ENCODE measurements at places on chromosomes 12 and 14.

GRCh38 chr12:116171549-116171948 is 105.9 kb downstream of the MED13L start:
- DNase-seq = no peak

DNA sequence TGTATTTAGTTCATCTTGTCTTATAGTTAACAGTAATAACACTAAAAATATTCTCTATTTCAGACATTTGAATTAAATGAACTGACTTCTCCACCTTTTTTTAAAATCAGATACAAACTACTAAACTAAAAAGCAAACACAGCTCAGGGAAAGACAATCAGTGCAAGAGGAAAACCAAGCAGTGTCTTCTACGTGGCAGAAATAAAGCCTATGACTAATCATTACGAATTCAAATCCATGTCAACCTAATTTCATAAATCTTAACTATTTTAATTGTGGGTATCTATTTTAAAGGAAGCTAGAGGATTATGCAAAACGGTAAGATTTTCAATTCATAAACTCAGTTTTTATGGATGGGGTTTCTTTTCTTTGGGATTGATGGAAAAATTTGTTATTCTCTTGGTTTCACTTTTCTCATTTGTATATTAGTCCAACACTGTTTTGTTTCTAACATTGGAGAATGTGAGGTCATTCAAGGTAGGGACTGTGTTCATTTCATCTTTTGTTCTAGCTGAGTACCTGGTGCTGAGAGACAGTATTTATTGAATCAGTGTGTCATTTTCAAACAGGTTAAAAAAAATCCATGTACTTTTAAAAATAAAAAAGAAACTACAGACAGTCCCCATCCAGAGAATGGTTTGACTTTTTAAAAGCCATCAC is 12.8 kb upstream of the PALS1 start:
- DNase-seq = no peak

GRCh38 chr12:22978962-22979361 is 354.0 kb downstream of the ETNK1 start:
- no peak for DNase-seq

DNA sequence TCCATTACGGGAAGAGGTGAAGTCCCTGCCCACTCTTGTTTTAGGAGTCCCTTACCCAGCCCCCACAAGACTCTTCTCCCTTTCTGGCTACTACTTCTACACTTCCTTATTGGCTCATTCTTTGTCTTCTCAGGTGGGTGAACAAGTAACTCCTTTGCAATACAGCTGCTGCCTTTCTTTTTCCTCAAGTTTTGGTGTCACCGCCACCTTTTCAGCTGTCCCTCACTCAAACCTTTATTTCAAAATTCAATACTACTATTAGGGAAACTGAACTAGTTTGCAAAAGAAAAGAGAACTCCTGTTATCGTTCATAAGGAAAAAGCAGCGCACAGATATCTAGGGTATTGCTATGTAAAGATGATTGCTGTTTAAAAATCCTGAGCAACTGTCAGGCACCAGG is 6.1 kb downstream of the RSRC2 start:
- DNase-seq = no peak

GRCh38 chr12:110343114-110343513 is 60.4 kb downstream of the ANAPC7 start:
- DNase-seq = no peak

GRCh38 chr12:79563021-79563740 is 127.6 kb downstream of the PAWR start:
- no peak for DNase-seq

Data from SK-N-DZ (cell line).